ENCODE measurements at places on chromosomes 5 and 9.

GRCh38 chr5:175710326-175710725 is 52.5 kb downstream of the HRH2 start:
- no peak for DNase-seq

- no peak for DNase-seq
Observed at GRCh38 chr5:53326424-53327153, 153.8 kb upstream of the FST start.

DNA sequence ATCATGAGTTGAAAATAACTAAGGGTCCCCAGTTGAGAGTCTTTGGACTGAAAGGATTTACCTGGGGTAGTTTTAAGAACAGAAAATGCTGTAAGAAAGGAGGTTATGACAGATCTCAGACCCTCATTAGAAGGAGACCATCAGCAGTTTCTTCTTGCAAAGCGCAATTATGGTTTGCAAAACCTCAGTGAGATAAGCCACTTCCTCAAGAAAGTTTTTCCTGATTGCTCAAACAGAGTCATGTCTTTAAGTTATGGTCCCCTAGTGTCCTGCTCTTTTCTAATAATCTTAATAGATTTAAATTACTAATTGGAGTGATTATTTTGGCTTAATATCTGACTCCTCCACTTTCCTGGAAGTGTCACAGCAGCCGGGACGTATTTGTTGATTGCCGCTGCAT is 293.2 kb upstream of the KLF4 start:
- no peak for DNase-seq

DNA sequence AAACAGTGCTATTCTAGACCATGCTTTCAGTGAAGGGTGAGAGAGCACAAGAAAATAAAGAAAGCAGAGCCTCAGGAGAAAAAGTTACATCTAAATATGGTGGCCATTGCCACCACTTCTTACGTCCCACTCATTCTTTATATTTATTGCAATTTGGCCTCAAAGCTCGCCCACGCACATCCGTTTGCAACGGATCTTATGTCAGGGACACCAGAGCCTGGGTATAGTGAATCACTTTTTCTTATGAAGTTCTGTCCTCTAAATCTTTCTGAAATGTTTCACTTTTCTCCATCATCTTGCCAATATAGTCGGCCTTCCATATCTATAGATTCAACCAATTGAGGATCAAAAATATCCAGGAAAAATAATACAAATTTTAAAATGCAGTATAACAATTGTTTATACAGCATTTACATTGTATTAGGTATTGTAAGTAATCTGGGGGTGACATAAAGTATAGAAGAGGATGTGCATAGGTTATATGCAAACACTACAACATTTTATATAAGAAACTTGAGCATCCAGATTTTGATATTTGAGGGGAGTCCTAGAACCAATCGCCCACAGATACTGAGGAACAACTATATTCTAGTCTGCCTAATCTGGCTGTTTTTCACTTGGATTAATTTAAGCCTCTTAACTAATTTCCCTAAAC is 35.2 kb downstream of the GOLPH3 start:
- no peak for DNase-seq

DNA sequence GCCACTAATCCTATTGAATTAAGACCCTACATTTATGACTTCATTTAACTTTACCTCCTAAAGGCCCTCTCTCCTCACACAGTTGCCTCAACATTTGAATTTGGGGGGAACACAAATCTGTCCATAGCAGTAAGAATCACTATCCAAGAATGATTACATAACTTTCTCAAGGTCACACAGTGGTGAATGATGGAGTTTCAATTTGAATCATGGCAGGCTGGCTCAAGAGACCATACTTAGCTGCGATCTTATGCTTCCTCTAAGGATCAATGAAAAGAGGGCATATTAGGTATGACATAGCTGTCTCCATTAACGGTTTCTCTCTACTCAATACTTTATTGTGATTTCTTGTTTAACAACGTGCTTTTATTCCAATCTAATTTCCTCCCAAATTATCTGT is 44.1 kb upstream of the PDE4D start:
- no peak for DNase-seq

DNA sequence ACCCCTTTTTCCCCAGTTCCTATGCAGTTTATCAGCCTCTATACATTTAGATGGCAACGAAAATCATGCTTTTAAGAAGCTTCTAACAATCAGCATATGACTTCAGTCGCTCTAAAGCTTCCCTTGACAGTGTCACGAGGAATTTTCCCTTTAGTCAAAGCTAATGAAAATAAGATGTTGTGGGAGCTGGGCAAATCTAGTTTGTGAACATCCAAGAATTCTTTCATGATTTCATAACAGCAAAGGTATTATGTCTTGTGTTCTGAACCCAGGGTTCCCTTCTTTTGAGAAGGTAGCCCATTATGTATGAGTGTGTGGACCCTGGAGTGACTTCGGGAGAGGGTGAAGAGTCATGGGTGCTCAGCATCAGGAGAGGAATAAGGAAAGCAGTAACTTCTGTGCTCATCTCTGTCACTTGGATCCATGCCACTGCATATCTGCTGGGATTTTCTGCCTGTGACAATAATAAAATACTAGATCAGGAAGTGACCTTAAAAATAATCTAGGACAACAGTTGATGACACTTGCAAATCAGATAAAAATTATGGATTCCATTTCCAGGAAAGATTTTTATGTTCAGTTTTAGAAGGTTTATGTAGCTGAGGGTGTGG is 102.4 kb downstream of the PCSK1 start:
- DNase-seq = no peak

DNA sequence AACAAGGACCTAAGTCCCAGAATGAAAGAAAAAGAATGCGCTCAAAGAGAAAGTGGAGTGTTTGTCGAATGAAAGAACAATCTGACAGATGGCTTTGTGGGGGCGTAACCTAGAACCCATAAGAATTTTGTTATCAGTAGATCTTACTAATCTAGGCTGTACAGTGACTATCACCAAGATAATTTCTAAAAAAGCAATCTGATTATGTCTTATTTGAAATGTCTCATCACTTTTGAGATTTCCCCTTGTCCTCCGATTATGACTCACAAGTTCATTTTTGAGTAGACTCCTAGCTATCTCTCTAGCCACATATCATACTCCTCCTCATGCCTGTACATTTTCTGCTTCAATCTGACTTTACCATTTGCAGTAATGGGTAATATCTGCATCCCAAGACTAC is 135.6 kb upstream of the SMARCA2 start:
- DNase-seq = no peak

- no peak for DNase-seq
Observed at GRCh38 chr9:78127279-78128225, 95.9 kb upstream of the GNAQ start.

- no peak for DNase-seq
Observed at GRCh38 chr5:34716986-34717385, 60.9 kb downstream of the RAI14 start.

- DNase-seq = no peak
Observed at GRCh38 chr5:69492923-69493395, 369 bp downstream of the OCLN start.

DNA sequence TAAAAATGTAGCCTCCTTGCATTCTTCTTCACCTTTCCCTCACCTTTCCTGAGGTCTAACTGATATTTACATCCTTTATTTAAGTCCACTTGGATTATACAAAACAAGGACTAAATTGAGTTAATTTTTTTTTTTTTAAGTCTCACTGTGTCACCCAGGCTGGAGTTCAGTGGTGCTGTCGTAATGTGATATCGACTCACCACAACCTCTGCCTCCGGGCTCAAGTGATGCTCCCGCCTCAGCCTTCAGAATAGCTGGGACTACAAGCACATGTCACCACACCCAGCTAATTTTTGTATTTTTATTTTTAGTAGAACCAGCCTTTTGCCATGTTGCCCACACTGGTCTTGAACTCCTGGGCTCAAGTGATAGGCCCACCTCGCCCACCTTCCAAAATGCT is 195.3 kb downstream of the BNC2 start:
- no peak for DNase-seq

DNA sequence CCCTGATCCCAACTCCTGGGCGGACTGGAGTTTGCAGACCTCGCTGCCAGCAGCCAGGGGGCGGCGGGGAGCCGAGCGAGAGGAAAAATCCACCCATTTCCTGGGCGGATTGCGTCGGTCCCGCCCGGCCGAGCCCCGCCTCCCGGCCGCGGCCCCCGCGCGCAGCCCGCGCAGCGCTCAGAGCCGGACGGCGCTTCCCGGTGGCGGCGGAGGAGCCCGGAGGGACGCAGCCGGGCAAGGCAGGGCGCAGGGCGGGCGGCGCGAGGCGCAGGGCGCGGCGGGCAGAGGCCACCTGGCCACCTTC is at the start of gene OLFM1:
TSS of gene OLFM1 (plus strand) at position 180 of the 304 bp plus-strand sequence. CDS start 322 bp downstream, outside the sequence.
- no peak for DNase-seq

- no peak for DNase-seq
Observed at GRCh38 chr9:134395737-134396257, 69.5 kb downstream of the RXRA start.

DNA sequence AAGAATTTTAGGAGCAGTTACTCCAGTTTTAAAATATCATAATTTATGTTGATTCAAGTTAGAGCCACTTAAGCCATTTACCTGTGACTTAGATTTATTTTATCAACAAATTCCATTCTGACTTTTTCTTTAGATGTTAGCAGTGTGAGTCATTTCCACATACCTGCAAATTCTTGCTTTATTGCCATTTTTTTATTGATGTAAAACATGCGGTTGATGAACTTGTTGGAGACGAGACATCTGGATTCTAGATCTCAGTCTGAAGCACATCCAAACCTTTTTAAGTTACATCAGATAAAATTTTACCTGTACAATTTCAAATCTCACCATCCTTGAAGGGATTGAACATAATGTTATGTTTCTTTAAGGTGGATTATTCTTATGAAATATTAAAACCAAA is 240.9 kb downstream of the IRX1 start:
- no peak for DNase-seq

DNA sequence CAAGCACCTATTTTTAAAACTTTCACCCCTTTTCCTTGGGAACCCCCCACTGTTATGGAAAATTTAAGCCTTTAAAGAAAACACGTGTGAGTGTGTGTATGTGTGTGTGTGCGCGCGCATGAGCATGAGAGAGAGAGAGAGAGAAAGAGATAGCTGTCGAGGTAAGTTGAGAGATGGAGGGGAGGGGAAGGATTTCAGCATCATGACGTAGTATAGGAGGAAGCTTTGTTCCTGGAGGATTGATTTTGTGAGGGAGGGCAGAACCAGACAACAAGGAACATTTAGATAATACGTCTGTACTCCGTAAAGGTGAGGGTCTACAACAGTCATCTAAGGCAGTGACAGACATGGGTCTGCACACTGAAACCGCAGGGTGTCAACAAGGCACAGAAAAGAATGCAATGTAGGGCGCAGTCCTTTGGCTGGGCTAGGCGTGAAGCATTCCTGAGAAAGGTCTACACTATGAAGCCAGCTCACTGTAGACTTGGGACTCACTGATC is 227.7 kb downstream of the SMARCA2 start:
- DNase-seq = no peak

DNA sequence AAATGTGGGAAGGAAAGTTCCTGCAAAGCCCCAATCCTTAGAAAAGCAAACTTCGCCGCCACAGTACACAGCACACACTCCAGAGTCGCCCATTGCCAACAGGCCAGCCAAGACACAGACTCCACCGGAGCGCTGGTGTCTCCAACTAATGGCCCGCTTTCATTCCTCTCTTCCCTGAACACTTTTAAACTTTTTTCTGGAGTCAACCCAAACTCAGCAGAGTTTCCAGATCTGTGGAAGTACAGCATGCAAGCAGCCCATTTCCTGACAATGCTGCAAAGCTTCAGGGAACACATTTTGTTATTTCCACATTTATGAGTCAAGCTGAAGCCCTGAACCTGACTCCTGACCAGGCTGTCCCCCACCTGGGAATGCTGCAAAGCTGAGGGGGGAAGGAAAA is 351.9 kb downstream of the NFIB start:
- no peak for DNase-seq

DNA sequence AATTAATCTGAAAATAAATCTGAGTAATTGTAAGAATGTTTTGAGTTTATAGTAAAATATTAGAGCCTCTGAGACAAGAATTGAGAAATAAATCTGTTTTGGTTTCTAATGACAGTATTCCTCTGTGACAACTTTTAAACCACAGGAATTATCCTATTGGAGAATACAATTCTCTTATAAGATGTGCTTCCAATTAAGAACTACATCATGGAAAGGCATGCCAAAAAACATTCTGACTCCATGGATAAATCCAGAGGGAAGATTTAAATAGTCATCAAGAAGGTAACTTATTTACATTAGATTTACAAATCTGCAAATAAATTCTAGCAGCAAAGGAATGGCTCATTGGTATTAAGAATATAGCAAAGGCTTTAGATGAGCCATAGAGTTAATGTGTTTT is 178.3 kb upstream of the ACOT12 start:
- no peak for DNase-seq

DNA sequence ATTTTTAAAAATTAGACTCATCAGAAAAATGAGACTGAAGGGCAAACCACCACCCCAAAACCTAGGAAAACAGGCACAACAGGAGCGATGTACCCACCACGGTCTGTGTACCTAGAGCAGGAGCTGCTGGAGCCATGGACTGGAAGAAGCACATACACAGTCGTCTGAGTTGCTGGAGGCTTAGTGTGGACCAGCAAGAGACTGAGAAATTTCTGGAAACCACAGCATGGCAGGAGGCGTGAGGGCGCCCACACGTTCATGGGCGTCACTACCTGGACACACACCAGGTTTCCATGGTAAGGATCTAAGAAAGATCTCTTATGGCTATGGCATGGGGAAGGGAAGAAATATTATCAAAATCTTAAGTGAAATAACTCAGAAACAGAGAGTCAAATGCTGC is 91.9 kb downstream of the MED10 start:
- DNase-seq = no peak

- no peak for DNase-seq
Observed at GRCh38 chr5:162091336-162091735, 23.8 kb downstream of the GABRG2 start.

GRCh38 chr9:110123341-110124095 is 84.4 kb downstream of the C9orf152 start:
- no peak for DNase-seq

DNA sequence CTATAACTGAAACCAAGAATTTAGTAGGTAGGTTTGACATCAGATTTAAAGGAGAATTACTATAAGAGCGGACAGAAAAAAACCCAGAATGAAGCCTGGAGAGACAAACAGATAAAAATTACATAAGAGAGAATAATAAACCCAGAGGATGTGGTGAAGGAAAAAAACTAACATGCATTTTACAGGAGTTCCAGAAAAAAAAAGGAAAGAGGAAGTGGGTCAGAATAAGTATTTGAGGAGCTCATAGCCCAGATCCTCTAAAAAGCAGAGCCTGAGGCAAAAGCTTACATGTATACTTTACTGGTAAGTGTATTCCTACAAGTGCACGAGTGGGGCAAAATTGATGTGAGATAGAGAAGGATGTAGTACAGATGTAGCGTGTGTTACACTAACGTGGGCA is 43.1 kb upstream of the NAA35 start:
- no peak for DNase-seq

- no peak for DNase-seq
Observed at GRCh38 chr9:37988602-37989001, 80.4 kb downstream of the SHB start.

GRCh38 chr5:110665184-110665726 is 61.2 kb downstream of the TMEM232 start:
- no peak for DNase-seq

- no peak for DNase-seq
Observed at GRCh38 chr5:179603308-179603707, 20.2 kb downstream of the HNRNPH1 start.

All from stimulated activated CD8-positive, alpha-beta memory T cell treated with anti-CD3 and anti-CD28 coated beads, Interleukin-4, amount 100 ng/mL, for 1 hour (primary cell).